ENCODE measurements at places on chromosomes 3 and 15.
A peak's percentile ranks its signal among the peaks of the same experiment; 100 is the strongest.

DNA sequence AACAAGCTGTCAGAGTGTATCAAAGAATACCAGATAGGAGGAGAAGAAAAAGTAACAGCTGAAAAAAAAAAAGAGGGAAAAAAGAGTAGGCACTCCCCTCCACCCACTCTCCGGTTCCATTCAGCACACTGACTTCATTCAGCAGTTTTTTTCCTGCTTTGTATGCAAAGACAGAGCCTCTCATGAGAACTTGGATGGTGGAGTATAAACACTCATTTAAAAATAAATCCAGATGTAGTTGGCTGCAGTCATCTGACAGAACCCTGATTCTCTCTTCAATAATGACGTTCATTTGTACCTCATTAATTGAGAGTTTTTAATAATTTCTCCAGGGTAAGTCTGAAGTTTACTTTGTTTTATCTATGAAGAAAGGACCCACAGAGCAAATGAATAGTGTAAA lies 81.0 kb downstream of the TMEM108 start:
- DNase-seq: no peak

DNA sequence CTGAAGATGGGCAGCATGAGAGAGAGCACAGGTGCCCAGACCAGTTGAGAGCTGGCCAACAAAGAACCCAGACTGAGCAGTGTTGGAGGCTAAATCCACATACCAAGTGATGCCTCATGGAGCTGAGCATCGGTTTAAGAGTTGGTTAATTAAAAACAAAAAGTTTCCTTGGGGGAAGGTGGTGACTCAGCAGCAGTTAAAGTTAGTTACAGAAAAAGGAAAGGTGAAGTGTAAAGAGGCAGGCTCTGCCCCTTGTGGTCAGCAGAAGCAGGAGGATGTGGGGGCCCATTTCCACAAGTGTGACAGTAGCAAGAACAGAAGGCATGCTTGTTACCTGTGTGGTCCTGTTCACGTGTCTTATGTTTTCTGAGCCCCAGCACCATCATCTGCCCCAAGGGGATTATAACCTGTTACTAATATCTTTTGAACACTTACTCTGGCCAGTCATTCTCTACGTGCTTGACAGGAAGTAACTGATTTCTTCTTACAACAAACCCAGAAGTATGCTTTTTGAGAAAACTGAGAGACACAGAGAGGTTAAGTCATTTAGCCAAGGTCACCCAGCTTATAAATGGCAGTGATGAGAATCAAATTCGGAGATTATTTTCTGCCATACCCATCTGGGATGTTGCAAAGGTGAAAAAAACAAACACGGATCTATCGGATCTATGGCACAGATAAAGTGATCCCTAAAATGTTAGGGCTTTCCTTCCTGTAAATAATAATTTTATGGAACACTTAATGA lies 91.0 kb downstream of the EPHB1 start:
- DNase-seq: no peak

DNA sequence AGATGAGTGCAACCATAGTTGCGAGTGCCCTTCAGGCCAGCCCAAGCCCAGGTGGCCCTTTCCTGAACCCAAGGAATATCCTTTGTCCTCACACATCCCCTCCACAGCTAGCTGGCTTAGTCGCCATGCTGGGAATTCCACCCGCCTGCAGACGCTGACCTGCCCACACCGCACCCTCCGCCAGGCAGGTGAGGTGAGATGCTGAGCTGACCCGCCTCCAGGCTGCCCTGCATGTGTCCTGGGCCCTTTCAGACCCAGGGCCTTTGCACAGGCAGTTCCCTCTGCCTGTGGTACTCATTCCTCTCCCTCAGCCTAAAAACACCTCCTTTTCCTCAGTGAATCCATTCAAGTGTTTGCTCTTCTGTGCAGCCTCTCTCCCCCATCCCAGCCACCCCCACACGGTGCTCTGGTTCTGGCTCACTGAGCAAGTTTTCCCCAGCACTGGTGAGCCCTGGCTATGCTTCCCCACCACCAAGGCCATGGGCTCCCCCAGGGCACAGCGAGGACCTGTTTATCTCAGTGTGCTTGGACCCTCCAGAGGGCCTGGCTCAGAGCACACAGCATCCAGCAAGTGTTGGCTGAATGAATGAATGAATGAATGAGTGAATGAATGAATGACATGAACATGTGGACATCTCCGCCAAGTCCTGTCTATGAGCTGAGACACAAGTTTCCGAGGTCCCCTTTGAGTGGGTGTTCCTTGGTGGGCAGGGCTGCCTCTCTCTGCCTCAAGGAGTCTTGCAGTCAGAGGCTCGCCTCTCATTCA lies 33.0 kb upstream of the LINGO1 start:
- DNase-seq: no peak

DNA sequence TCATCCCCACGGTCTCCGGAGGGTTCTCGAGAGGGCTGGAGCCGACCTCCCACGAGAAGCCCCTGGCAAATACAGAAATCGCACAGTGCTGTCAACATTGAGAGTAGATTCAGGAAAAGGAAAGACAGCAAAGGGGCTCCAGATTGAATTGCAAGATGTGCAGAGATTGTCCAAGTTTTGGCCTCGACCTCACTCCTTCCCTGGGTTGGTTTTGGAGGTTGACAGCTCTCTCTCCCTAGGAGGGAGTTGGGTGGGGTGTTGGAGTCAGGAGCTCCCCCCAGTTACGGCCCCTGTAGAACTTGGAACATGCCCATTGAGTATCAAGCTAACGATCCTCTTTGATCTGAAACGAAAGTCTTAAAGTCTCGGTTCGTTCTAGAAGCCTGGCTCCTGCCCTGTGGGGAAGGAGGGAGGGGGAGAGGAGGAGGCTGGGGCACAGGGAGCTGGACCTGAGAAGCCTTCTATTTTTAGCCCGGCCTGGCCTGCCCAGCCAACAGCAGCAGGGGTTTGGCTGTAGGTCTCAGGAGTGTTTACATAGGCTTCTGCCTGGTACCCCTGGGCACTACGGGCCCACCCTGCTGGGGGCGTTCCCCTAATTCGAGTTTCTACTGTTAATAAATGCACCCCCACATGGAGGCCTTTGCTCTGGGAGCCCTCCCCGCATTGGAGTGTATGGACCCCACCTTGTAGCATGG lies 672 bp upstream of the KY start:
- no peak for DNase-seq

- no peak for DNase-seq
Measured at GRCh38 chr15:59367022-59367451, 5.6 kb downstream of the MYO1E start.

DNA sequence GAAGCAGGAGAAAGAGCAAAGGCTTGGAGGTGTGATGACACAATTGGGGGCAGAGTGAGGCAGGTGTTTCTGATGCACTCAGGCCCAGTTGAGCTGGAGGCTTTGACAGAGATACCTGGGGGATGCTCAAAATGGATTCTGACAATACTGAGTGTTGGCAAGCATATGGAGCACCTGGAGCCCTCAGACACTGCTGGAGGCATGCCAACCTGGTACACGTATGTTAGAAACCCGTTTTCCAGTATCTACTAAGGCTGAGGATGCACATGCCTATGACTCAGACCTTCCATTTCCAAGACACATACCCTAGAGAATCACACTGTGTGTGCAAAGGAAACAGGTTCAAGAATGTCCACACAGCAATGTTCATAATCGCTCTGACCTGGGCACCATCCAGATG lies 58.7 kb downstream of the WNT7A start:
- DNase-seq: no peak

- no peak for DNase-seq
Measured at GRCh38 chr3:70201975-70202374, 110.5 kb downstream of the MDFIC2 start.

DNA sequence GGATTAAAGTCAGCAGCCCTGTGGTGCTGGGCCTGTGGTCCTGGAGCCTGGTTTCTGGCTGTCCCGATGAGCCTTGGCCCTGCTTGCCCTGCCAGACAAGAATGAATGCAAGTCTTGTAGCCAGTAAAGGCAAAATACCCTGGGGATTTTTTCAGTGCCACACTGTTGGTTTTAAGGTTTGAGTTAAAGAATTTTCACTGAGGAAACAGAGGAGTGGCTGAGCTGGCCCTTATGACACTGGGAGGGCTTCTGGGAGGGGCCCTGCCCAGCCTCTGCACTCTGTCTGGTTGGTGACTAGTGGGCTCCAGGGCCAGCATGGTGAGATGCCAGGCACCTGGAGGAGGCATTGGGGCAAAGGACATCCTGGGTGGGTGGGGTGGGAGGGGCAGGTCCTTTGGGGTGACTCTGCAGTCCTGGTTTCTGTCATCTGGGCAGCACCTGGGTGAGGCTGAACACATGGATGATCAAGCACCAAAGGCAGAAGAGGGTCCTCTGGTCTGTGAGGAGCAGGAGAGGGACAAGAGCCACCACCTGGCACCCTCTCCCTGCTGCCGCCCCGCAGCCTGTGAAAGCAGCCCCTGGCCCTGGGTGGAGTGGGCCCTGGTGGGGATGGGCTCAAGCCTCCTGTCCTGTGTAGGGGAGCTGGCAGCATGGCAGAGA lies 12.5 kb upstream of the PLA2G4E start:
- DNase-seq: no peak

DNA sequence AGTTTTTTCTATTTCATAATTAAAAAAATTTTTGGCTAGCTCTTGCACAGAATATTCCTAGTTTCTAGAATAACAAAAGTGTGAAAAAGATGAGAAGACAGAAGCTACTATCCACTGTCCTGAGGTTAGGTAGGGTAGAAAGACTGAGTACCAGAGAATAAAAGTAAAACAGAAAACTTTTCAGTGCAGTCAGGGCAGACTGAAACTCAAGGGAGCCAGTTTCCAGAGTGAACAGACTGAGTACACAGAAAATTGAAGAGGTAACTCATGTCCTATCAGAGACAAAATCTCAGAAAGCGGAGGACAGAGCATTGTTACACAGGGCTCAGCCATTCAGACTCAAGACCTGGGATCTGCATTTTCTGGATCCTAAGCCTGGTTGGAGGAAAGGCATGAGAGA lies 8.8 kb upstream of the FBXO40 start:
- no peak for DNase-seq

GRCh38 chr3:94036909-94037507 lies 8.6 kb upstream of the STX19 start:
- DNase-seq: peak; percentile 33

DNA sequence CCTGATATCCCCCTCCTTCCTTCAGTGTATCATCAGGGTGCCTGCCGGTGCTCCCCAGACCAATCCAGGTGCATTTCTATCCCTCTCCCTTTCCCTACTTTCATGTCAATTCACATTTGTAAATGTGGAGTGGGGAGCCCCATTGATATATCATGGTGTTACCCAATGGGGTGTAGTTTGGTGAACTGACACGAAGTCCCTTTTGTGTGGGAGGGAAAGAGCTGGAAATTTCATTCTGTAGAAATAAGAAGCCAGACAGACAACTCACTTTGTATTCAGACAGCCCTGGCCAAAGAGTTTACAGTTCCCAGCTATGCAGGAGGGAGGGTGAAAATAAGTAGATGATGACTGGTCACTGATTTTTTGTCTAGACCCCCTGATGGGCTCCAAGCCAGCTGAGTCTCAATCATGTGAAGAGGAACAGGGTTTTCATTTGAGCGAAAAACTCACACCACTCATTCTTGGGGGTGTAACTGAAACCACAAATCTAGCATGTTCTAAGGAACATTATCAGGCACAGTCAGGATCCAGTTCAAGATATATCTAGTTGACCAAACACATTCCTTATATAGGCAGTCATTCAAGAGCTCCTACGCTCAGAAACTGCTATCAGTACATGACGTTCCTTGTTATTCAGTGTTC lies 58.9 kb downstream of the LMCD1 start:
- DNase-seq: no peak

GRCh38 chr3:174548841-174549623 lies 310.1 kb upstream of the NAALADL2 start:
- no peak for DNase-seq

DNA sequence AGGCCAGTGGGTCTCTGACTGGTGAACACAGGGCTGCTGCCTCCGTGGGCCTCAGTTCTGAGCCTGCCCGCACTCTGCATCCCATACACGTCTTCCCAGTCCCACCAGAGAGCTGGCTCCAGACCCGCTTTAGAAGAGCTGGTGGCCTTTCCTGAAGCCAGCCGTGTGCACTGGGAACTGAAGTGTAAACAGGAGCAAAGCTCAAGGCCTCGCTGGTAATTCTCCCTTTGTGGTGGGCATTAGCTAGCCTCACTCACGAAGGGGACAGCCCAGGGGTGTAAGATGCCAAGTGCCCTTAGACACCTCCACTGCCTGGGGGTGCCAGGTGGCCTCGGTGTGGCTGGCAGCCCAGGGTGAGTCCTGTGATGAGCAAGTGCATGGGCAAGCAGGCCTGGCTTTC lies 12.9 kb upstream of the LINGO1 start:
- DNase-seq: no peak

GRCh38 chr3:152606146-152606545 lies 228.8 kb upstream of the P2RY1 start:
- DNase-seq: no peak

- DNase-seq: no peak
Measured at GRCh38 chr3:124657138-124657537, 73.1 kb upstream of the UMPS start.

- DNase-seq: no peak
Measured at GRCh38 chr3:118688396-118688884, 346.2 kb downstream of the IGSF11 start.

DNA sequence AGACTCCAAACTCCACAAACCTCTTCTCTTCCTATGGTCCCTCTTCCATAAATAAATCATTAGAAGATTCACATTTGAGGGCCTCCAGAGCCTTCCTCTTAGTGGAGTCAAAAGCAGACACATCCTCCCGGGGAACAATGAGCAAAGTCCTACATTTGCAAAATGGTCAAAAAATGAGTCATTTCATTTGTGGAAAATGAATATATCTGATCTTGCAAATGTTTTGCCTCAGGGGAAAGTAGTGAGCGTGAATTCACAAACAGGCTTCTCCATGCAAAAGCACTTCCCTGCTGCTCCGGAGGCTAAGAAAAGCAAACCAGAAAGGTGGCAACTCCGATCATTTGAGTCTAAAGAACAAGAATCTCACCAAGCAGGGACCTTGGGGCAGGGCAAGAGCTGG lies 86.7 kb upstream of the IQSEC1 start:
- DNase-seq: no peak

GRCh38 chr3:69491975-69492374 lies 106.1 kb upstream of the FRMD4B start:
- DNase-seq: no peak

GRCh38 chr3:20056725-20057611 lies 16.7 kb downstream of the KAT2B start:
- no peak for DNase-seq

DNA sequence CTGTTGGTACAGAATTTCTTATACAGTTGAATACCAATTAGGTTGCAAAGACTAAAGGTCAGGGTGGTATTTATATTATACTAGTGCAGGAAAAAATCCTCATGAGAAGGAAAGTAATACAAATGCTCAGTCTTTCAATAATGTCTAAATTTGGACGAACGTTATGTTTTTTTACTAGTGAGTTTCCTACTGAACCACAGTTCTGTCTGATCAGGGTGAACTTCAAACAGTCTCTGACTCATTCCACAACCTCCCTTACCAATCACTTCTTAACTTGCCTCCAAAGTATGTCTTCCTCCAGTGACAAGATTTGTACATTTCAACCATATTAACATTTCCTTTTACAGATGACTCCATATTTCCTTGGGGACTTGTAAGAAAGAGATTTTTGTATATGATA lies 3.4 kb downstream of the TMEM212 start:
- no peak for DNase-seq

- peak; percentile 2 for DNase-seq
Measured at GRCh38 chr3:128327606-128328031, 139.1 kb downstream of the DNAJB8 start.

- DNase-seq: peak; percentile 73
Measured at GRCh38 chr3:33030802-33031201, 66.1 kb downstream of the GLB1 start.

Data from HAP-1 (cell line).